CD4-positive, alpha-beta T cell treated with Interleukin-12 subunit alpha and Interleukin-12 subunit beta, for 1 hour (primary cell): ENCODE measurements at places on chromosomes 1 and 21.

- peak; percentile 85 for DNase-seq
These were observed 46.8 kb upstream of the A3GALT2 start for GRCh38 chr1:33367485-33368405.

- no peak for DNase-seq
These were observed 49.0 kb downstream of the RGS7 start for GRCh38 chr1:241308011-241308410.

GRCh38 chr21:32330784-32331311 is 32.2 kb downstream of the MRAP start:
- no peak for DNase-seq

GRCh38 chr21:19122356-19122755 is 718.8 kb upstream of the TMPRSS15 start:
- no peak for DNase-seq
